Liver (tissue), 10 donors: ENCODE measurements at places on chromosomes 11 and 22.

- no peak for DNase-seq
These were observed 96.5 kb downstream of the ME3 start for GRCh38 chr11:86575927-86576326.

DNA sequence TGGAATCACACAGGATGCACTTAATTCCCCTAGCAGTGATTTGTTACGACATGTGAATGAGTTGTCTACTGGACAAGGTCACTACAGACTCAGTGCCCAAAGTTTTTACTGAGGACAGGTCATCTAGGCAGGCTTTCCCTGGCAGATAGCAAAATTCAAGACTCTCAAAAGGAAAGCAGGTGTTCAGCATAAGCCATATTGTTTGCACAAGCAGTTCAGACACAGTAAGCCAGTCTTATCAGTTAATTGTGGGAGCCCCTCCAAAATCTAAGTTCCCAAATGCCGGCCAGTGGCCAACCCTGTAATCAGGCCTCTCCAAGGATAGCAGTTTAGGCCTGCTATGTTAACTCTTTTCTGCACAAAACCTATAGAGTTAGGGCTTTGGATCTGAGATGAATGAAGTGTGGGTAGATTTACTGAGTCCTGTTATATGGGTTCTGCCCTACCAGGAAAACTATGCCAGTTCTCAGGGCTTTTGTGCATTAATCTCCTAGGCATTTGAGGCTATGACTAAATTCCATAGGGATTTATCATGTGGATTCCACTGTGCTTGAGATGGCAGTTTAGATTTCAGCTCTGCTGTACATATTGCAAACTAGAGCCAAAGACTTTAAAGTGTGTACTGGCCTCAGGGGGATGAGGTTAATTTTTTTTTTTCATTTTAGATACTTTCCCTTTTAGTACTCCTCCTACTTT, 4.8 kb upstream of the ARHGEF12 start:
- DNase-seq = no peak

GRCh38 chr22:29109822-29110221, 37.0 kb downstream of the KREMEN1 start:
- no peak for DNase-seq

DNA sequence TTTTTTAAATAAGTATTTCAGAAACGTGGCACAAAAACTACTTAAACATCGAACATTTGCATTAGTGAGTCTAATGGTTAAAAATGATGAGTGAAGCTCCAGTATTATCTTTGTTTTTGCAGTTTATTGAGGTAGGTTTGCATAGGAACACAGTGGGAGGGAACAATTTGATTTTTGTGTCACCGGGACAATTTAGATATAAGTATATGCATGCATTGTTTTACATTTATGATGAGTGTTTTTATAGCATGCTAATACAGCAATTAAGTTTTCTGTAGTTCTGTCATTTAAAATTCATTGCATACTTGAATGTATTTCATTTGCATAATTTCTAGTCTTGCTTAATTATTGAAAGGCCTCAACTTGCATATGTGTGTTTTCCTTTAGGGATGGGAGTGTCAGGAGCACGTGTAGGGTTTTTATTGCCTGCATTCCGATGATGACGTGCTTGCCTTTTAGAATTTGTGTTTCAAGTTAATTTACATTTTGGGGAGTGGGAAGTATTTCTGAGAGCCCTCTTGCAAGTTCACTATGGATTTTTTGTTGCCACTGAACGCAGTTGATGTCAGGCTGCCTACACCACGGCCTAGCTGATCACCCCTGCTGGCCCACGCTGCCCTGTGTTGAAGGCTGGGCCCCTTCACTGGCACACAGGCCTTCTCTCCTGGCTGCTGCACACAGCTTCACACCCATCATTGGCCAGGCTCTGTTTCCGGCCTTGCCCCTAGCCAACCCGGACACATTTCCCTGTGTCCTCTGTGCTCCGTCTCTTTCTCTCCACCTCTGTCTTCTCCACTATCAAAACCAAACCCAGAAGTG, 120.9 kb downstream of the TBC1D22A start:
- no peak for DNase-seq

DNA sequence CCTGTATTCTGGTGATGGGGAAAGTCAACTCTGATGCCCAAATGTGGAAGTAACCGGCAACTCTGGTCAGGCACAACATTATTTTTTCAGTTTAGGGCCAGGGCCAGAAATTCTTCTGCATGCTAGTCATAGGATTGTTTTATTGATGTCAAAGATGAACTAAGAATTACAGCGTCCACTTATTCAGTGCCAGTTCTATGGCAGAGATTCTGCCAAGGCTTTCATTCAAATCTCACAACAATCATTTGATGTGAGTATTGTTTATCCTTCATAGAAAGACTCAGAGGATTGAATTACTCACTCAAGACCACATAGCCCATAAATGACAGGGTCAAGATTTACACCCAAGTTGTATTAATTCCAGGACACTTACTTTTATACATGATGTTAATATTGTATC, 87.7 kb downstream of the TMPRSS5 start:
- no peak for DNase-seq

DNA sequence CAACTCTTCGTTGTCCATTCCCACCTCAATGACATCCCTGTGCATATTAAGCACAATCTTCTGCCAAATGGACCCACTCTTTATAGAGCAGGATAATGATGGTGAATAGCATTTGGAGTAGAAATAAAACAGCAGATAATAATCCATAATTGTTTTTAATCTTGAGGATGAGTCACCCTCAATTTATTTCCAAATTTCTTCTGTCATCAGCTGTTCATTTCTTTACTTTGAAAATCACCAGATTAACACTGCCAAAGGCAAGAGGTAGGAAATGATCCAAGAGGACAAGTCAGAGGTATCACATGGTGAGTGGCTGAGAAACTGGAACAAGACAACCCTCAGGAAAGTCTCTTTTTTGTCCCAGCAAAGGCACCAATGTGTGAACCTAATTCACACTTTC, 7.3 kb upstream of the AMBRA1 start:
- DNase-seq = no peak

GRCh38 chr22:19062139-19062942, 59.9 kb downstream of the DGCR2 start:
- DNase-seq = no peak

GRCh38 chr11:79414644-79415317, 26.0 kb downstream of the TENM4 start:
- DNase-seq = no peak

DNA sequence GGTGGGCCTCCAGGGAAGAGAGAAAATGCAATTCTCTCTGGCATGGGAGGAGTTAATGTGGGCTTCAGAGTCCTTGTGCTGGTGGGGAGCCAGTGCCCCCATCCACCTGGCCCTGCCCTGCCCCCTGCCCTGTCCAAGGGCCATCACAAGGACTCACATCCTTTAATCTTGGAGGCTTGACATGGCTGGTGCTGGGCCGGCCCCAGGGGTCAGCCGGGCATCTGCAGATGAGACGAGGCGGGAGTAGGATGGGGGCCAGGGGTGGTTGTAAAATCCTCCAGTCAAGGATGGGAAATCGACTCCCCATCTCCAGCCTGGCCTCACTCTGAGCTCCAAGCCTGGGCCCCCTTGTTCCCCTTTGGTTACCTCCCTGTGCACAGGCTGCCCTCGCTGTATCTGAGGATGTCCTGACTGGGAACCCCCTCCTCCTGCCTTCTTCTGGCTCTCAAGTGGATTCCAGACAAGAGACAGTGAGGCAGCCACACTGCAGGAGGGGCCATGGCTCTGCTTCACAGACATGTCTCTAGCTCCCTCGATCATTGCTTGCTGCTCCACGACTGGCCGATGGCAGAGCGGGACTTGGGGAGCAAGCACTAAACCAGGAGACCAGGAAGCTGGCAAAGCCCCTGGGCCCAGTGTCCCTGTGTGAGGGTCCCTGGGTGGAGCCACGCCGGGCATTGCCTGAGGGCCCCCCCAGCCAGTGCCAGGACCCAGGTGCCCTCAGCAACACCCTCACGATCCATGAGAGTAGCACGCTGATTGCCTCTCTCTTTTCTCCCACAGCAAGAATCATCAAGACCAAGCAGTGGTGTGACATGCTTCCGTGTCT, 1120.5 kb downstream of the BRD1 start:
- no peak for DNase-seq

GRCh38 chr11:111565114-111565720, 24.7 kb downstream of the LAYN start:
- peak; percentile 67 for DNase-seq
